Hippocampal formation (tissue), 2 donors: ENCODE measurements at places on chromosomes 6 and 20.

DNA sequence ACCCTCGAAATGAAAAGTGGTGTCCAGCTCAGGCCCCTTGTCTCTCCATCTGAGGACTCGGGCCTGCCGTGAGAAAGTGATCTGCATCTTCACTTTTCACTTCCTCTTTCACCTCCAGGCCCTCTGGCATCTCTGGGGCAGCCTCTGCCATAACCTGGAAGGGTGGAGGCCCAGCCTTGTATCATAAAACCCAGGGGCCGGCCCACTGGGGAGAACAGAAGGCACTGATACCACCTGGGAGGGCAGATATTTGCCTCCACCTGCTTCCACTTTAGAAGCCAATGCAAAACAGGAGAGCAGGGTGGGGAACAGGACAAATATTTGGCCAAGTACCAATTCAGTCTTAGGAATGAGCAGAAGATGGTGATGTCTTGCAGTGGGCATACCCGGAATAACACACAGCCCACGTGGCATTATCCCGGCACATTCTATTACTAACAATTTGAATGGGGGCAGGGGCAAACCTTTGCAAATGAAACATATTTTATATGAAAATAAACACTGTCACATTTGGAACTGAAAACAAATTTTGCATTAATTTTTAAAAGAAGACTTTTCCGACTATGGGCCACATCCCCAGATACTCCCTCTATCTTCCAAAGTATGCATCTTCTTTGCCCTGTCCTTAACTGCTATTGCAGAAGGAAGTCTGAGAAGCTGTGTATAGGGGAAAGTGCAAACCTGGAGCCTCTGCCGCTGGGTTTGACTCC is 69.2 kb upstream of the TBC1D7 start:
- no peak for DNase-seq

- DNase-seq: no peak
These were observed 362.6 kb upstream of the RNF217 start for GRCh38 chr6:124599656-124600055.

DNA sequence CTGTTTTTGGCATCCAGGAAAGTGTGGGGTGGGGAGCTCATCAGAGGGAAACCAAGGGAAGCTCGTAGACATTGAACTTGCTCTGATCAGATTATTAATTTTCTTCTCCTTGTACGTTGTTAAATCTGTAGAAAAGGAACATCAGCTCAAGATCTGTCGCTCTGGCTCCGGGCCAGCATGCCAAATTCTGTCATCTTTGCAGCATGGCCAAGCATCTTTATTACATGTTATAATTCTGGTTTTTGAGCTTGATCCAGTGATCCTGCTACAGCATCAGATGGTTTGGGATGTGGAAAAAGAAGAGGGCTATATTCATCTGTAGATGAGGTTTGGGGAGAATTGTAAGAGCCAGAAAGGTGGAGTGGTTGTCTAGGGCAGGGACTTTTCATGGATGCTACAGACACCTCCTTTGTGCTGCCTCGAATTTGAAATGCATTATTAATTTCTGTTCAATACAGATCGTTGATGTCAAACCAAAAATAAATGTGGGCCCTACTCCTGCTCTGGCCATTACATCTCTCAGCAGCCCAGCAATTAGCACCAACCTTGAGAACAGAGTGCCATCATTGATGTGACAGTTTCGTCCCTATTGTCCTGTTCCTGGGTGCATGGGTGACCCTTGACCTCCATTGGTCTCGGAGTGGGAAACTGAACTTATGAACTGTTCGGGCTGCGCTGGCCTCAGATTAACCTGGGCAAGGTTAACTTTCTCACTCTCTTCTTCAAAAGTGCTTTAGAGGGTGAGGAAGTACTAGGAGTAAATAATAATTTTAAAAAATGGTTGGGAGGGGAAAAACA is 250.8 kb downstream of the SOX4 start:
- DNase-seq: no peak

DNA sequence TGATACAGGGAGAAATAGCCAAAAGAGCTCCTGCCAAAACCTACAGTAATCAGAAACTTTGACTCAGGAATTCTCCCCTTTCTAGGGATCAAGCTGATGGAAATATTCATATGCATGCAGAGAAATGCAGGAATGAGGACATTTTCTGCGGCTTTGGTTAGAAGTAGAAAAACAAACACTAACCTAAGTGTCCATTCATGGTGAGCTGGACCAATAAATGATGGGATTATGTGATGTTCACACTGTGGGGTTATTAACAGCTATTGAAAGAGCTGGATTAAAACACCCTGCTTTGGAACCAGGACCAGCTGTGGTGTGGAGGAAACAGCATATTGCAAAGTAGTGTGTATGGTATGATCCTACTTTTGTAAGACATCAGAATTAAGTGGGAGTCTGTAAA is 143.1 kb downstream of the SYCP2 start:
- no peak for DNase-seq

DNA sequence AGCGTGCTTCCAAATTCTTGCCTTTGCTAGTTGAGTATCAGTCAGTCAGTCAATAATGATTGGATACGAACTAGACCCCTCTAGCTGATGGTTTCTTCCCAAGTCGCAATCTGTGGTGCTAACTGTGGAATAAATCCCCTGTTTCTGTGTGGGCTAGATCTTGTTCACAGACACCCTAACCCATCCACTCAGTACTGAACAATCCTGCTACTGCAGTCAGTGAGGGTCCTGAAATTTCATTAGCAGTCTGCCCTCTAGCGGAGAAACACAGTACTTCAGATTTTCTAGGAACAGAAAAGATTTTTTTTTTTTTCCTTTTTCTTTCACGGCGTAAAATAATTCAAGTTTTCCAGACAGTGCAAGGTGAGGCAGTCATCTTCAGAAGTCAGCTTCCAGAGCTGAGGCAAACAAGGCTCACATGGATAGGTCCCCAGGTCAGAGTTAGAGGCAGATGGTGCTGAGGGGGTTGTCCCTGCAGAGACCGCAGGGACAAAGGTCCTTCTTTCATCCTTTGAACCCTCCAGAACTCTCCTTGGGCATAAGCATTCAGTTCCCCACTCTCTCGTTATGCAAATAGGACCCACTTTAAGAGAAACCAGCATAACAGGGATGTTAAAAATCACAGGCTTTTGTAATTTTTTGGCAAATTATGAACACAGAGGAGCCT is 119.6 kb downstream of the SCML4 start:
- DNase-seq: peak; percentile 26

DNA sequence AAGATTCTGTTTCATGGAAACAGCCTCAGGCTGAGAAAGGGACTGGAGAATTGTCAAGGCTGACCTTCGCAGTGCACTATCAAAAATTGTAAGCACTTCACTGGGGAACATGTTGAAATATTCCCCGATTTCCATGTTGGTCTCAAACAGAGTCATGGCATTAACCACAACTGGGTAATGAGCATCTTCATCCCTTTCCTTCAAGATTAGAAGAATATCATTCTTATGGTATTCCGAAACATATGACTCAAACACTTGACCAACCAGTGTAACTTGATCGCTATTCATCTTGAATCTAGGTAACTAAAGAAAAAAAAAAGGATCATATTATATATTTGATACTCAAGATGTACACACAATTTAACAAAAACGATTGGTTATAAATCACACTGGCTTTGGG is 3.5 kb downstream of the MCM9 start:
- no peak for DNase-seq

- no peak for DNase-seq
These were observed 18.7 kb downstream of the CRISP1 start for GRCh38 chr6:49847673-49848072.

DNA sequence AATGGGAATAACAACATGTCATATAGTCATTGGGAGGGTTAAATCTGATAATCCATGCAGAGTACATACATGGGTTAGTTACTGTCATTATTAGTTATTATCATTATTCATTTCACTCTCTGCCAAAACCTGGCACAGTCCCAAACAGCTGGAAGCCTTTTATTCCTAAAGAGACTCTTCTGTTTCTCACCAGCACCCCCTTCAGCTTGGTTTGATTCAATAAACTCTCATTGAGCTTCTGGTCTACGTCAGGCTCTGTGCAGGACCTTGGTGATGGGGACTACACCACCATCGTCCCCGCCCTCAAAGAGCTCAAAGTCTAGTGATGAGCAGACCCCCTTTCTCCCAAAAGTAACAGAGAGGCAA is 2.3 kb downstream of the KCNK15 start:
- no peak for DNase-seq

- DNase-seq: no peak
These were observed 237.5 kb downstream of the ATXN1 start for GRCh38 chr6:16523606-16524379.

GRCh38 chr6:3007571-3007970 is 7.9 kb downstream of the NQO2 start:
- no peak for DNase-seq

GRCh38 chr6:43753570-43754183 is 16.3 kb upstream of the VEGFA start:
- no peak for DNase-seq

- peak; percentile 12 for DNase-seq
These were observed 1.8 kb downstream of the RNF144B start for GRCh38 chr6:18388942-18389341.

DNA sequence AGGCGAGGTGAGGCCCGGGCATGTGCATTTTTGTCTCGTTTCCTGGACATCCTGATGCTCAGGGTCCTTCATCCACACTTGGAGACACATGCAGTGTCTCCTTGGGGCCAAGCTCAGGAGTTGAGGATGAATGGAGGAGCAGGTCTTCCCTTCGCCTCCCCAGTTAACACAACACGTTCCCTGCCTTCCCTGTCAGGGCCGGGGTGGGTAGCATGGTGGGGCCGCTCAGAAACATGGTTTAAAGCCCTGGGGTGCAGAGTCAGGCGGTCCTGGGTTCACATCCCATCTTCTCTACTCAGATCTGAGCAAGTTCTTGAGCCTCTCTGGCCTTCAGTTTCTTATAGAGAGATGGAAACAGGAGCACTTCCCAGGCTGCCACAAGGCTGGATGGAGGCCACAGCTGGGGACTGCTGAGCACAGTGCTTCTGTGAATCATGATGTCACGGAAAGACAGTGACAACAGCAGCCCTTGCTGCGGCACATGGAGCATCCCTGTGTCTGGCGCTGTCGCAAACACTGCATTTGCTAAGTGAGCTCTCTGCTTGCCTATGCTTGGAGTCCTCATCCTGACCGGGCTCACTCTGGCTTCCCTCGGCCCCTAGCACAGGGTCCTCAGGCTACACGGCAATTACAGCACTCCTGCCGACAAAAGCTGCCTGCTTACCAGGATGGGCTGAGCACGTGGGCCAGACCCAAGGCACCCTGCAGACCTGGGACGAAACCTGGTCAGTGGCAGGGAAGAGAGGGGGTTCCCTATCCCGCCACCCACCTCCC is 45.6 kb upstream of the STX16 start:
- DNase-seq: no peak

GRCh38 chr6:16854986-16855385 is 93.7 kb upstream of the ATXN1 start:
- no peak for DNase-seq

- DNase-seq: no peak
These were observed 571.8 kb upstream of the IMPG1 start for GRCh38 chr6:76644231-76644630.

GRCh38 chr6:149128489-149129145 is 188.9 kb upstream of the TAB2 start:
- no peak for DNase-seq

GRCh38 chr20:43969028-43969447 is 54.4 kb downstream of the TOX2 start:
- no peak for DNase-seq

DNA sequence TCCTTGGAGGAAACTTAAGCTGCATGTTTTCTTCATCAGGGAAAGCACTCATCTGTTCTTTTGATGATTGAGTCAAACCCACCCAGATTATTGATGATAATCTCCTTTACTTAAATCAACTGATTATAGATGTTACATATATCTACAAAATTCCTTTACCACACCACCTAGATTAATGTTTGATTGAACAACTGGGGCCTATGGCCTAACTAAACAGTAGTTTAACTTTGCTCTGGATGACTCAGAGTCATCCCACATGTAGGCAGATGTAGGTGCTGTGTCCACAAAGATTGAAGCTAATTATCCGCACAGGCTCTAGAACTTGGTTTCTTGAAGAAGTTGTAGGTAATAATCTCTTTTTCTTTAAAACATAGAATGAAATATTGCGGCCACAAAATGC is 42.2 kb downstream of the PKIB start:
- DNase-seq: no peak

- no peak for DNase-seq
These were observed 13.5 kb downstream of the FAM83D start for GRCh38 chr20:38939686-38940085.

- DNase-seq: no peak
These were observed 242.1 kb downstream of the PRKN start for GRCh38 chr6:162485464-162485863.

- no peak for DNase-seq
These were observed 134.8 kb upstream of the RPS6KA2 start for GRCh38 chr6:166761801-166762200.

GRCh38 chr20:8215361-8215781 is 83.3 kb downstream of the PLCB1 start:
- no peak for DNase-seq

DNA sequence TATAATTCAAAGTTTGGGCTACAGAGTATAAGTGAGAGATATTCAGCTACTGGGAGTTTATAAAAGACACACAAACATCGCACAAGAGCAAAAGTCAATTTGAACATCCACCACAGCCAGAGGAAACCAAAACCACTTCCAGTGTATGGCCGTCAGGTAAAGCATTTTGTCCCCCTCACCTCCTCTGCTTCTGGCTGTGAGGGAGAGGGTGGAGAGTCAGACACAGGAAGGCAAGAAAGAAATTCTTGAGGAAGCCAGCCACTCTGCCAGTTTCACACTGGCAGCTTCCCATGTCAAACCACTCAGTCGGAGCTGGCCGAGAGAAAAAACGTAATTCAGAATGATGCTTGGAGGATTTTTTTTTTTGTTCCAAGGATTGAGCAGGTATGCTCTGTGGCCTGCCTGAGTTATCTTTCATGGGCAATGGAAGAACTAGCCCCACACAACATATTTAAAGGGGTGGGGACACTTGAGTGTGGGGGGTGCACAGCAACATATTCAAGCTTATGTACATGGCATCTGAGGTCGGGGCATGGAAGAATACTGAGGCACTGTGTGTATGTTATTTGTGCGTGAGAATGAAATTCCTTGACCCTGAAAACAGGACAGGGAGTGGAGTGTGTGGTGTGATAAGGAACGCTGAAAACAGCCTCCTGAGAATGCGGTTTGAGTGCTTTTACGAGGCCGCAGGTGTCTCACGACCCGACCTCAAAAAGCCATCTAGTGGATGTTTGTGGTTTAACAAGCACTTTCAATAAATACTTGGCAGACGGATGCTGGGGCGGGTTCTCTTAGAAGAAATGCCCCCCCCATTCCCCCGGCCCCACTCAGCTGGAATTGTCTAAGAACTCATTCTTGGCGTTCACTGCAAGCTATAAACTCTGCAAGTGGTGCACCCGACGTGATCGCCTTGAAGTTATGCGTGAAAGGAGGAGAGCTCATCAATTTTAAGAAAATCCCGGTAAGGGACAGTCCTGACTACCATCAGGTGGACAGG is 27.5 kb upstream of the ZBTB22 start:
- DNase-seq: peak; percentile 9
